Stimulated activated CD4-positive, alpha-beta T cell treated with anti-CD3 and anti-CD28 coated beads, Interleukin-12 subunit alpha, Interleukin-12 subunit beta, amount 100 ng/mL, for 4 hours (primary cell): ENCODE measurements at places on chromosomes 7 and 10.

GRCh38 chr7:137130751-137131158 lies 212.8 kb downstream of the PTN start:
- DNase-seq: no peak

- DNase-seq: no peak
Observed at GRCh38 chr7:151839451-151839921, 37.4 kb downstream of the PRKAG2 start.

DNA sequence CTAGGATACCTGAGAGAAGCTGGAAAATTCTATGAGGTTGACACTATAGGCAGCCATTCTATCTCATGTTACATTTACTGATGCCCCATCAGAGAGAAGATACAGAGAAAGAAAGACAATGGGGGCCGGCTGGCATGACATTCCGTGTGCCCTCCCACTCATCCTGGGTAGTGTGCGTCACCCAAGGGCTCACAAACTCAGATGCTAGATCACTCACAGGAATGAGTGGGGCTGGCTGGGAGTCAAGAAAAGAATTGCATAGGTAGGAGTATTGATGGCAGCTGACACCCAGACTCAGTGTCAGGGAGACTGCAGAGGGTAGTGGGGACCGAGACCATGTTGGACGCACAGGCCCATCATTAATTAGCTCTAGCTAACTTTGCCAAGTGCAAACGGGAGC lies 1113.5 kb upstream of the AUTS2 start:
- no peak for DNase-seq

GRCh38 chr10:80545258-80545881 lies 7.7 kb downstream of the SH2D4B start:
- DNase-seq: no peak

DNA sequence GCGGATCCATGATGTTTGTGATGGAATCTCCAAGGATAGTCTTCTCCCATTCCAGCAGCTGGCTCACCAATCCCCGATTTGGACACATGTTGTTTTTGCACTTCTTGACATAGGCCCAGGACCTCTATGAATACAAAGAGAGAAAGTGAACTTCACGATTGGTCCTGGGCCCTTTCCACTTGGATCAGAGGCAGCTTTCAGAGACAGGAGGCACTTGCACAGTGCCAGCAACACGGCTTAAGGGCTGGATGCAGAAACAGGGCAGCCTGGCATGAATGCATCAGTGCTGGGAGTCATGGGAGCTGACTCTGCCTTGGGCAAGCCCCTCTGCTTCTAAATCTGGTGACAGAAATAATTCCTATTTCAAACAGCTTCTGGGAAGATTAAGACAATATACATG lies 2.1 kb upstream of the TMEM120A start:
- DNase-seq: no peak

- DNase-seq: no peak
Observed at GRCh38 chr10:83994325-83994724, 145.0 kb upstream of the GHITM start.

DNA sequence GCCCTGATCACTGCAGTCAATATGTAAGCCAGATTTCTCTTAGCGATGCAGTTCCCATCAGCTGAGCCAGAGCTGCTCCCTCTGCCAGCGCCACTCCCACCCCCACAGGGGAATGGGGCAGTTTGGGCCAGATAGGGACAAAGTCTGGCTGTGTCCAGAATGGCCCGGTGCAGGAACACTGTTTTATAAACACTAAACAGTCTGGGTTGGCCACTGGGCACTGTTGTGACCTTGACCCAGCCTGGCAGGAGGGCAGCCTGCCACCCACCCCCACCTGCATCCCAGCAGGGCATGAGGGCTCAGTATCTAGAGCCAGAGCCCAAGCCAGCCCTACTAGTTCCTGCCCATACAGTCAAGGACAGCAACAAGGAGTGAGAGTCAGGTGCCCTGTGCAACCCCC lies 1.3 kb downstream of the OGDHL start:
- no peak for DNase-seq
